ENCODE measurements at places on chromosomes 6 and 20.

GRCh38 chr6:134575221-134575620 is 257.3 kb upstream of the SGK1 start:
- no peak overlapping the region for H3K4me3 ChIP-seq
- H3K4me1 ChIP-seq: peaks cover 8% of the 10 kb centered on the region
- peaks cover 6% of the 10 kb centered on the region for H3K36me3 ChIP-seq
- no peak for DNase-seq
- no peak overlapping the region for H3K27ac ChIP-seq

- H3K4me1 ChIP-seq: peaks cover 21% of the 10 kb centered on the region
- peaks cover 3% of the 10 kb centered on the region for H3K27me3 ChIP-seq
- H3K27ac ChIP-seq: no peak overlapping the region
- DNase-seq: no peak
Measured at GRCh38 chr6:129872586-129872985, 11.5 kb upstream of the TMEM244 start.

DNA sequence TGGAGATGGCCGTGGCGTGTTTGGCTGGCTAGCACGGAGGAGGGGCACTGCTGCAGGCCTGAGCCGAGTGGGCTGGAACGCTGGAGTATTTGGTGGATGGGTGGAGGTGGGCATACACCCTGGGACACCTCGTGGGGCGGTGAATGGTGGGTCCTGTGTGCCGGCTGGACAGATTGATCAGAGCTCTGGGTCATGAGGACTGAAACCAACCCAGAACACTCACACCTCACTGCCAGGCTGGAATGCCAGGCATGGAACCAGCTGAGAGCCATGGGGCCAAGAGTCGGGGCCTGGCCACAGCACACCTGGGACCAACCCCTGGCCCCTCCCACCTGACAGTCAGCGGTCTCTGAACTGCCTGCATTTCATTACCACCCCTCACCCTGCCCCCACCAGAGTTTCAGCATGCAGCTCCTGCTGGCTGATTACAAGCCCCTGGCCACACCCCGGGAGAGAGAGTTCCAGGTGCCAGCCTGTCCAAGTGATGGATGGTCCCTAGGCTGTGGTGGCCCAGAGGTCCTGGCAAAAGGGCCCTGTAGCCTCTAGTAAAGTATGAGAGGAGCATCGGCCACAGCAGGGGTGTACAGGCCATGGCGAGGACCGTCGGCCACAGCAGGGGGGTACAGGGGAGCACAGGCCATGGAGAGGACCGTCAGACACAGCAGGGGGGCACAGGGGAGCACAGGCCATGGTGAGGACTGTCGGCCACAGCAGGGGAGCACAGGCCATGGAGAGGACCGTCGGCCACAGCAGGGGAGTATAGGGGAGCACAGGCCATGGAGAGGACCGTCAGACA is 3.3 kb downstream of the NPBWR2 start:
- H3K27me3 ChIP-seq: peaks cover 20% of the 10 kb centered on the region
- H3K27ac ChIP-seq: no peak overlapping the region
- no peak overlapping the region for H3K4me3 ChIP-seq
- peaks cover 6% of the 10 kb centered on the region for H3K4me1 ChIP-seq
- no peaks in the 10 kb centered on the region for H3K36me3 ChIP-seq
- DNase-seq: no peak

DNA sequence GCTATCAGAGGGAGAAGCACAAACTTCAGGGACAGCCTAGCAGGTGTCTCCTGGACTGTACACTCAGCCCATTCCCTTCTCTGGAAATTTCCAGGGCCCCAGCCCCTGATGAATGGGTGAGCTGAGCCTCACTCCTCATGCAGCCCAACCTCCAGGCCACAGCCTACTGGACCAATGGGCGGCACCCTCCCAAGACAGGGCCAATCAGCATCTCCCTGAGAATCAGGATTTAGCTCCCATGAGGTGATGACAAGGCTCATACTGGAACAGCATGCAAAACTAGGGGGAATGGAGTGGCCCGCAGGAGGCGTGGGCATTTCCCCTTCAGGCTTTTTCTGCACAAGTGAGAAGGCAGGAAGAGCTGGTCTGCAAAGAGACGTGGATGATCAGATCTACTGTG is 29.0 kb downstream of the NFATC2 start:
- H3K4me1 ChIP-seq: peaks cover 81% of the 10 kb centered on the region
- no peaks in the 10 kb centered on the region for H3K27me3 ChIP-seq
- peaks cover 92% of the 10 kb centered on the region for H3K36me3 ChIP-seq
- no peak for DNase-seq
- H3K4me3 ChIP-seq: no peak overlapping the region

- H3K36me3 ChIP-seq: no peaks in the 10 kb centered on the region
- no peaks in the 10 kb centered on the region for H3K4me1 ChIP-seq
- H3K4me3 ChIP-seq: no peak overlapping the region
- no peak overlapping the region for H3K27ac ChIP-seq
- DNase-seq: no peak
Measured at GRCh38 chr6:47231151-47231550, 78.6 kb downstream of the TNFRSF21 start.

DNA sequence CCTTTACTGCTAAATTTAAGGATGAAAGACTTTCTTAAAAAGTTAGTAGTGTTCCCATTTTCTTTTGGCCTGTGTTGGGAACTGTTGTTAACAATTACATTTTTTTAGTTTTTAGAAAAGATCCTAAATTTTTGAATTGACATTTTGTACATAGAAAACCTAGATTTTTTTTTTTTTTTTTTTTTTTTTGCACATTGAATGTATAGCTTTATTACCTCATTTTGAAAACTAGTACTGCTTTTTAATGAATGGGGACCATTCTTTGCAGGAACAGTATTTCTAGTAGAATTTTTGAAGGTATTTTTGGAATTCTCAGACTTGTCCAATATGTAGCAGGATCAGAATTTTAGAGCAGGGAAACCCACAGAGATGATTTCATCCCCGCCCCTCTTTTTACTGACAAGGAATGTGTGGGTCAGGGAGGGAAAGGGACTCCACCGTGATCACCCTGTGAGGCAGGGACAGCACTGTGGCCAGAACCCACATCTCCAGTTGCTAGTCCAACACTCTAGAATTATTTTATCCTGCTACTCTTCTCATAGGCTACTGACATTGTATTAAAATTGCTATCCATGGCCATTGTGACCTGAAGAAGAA is 154.4 kb upstream of the SUPT3H start:
- no peaks in the 10 kb centered on the region for H3K27me3 ChIP-seq
- H3K4me1 ChIP-seq: peaks cover 18% of the 10 kb centered on the region
- H3K4me3 ChIP-seq: no peak overlapping the region
- H3K27ac ChIP-seq: no peak overlapping the region

- H3K4me1 ChIP-seq: no peaks in the 10 kb centered on the region
- peaks cover 4% of the 10 kb centered on the region for H3K27me3 ChIP-seq
- H3K27ac ChIP-seq: no peak overlapping the region
- no peak for DNase-seq
- H3K36me3 ChIP-seq: peaks cover 3% of the 10 kb centered on the region
Measured at GRCh38 chr6:118344014-118344670, 204.0 kb upstream of the PLN start.

DNA sequence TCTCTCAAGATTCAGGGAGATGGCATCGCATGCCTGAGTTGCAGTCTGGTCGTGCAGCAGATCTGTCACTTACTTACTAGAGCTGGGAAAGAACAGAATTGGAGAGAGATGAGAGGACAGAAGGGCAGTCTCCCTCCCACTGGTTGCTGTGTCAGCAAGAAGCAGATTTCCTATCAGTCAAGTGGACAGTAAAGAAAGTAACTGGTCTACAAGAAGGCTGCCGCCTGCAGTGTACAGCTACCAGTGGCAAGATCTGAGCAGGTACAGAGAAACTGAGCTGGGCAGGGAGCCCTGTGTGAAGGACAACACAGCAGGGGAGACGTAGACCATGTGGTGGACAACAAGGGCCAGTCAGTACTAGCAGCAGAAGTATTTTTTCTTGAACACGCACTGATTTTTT is 49.5 kb upstream of the PCSK2 start:
- H3K4me1 ChIP-seq: no peaks in the 10 kb centered on the region
- H3K27me3 ChIP-seq: no peaks in the 10 kb centered on the region
- H3K4me3 ChIP-seq: no peak overlapping the region
- DNase-seq: no peak

DNA sequence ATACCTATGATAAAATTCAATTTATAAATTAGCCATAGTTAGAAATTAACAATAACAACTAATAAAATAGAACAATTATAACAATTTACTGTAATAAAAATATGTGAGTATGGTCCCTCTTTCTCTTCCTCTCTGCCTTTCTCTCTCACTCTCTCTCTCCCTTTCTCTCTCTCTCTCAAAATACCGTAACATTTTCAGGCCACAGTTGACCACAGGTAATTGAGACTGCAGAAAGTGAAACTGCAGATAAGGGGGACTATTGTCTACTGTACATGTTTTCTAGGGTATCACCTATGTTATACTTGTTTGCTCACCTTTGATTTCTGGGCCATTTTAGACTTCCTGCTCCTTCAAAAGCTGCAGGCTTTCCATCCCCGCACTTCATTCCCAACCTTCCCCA is 46.8 kb downstream of the LY86 start:
- peaks cover 4% of the 10 kb centered on the region for H3K36me3 ChIP-seq
- no peak for DNase-seq
- H3K4me3 ChIP-seq: no peak overlapping the region
- H3K4me1 ChIP-seq: peaks cover 37% of the 10 kb centered on the region
- peaks cover 9% of the 10 kb centered on the region for H3K27me3 ChIP-seq
- H3K27ac ChIP-seq: no peak overlapping the region

DNA sequence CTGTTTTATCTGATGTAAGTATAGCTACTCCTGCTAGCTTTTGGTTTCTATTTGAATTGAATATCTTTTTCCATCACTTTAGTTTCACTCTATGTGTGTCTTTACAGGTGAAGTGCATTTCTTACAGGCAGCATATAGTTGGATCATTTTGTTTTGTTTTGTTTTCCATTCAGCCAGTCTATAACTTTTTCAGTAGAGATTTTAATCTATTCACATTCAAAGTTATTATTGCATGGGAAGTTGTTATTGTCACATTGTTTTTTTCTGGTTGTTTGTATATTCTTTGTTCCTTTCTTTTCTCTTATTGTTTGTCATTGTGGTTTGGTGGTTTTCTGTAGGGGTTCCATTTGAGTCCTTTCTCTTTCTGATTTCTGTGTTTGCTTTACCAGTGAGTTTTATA is 151.2 kb downstream of the PDE10A start:
- no peak overlapping the region for H3K4me3 ChIP-seq
- no peaks in the 10 kb centered on the region for H3K27me3 ChIP-seq

DNA sequence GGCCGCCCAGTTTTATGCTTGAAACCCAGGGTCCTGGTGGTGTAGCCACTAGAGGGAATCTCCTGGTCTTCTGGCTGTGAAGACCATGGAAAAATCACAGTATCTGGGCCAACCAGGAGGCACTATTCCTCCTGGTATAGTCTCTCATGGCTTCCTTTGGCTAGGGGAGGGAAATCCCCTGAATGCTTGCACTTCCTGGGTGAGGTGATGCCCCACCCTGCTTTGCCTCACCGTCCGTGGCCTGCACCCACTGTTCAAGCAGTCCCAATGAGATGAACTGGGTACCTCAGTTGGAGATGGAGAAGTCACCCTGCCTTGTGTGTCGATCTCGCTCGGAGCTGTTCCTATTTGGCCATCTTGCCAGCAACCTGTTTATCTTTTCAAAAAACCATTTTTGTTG is 10.1 kb upstream of the ZNF337 start:
- peaks cover 50% of the 10 kb centered on the region for H3K36me3 ChIP-seq
- no peak overlapping the region for H3K4me3 ChIP-seq
- peak overlapping the region; percentile 36 for H3K27ac ChIP-seq
- DNase-seq: peak; percentile 50
- H3K27me3 ChIP-seq: peaks cover 6% of the 10 kb centered on the region

- no peak overlapping the region for H3K27ac ChIP-seq
- H3K4me3 ChIP-seq: no peak overlapping the region
- H3K27me3 ChIP-seq: no peaks in the 10 kb centered on the region
- no peaks in the 10 kb centered on the region for H3K36me3 ChIP-seq
Measured at GRCh38 chr6:45979311-45979710, 36.3 kb downstream of the CLIC5 start.

DNA sequence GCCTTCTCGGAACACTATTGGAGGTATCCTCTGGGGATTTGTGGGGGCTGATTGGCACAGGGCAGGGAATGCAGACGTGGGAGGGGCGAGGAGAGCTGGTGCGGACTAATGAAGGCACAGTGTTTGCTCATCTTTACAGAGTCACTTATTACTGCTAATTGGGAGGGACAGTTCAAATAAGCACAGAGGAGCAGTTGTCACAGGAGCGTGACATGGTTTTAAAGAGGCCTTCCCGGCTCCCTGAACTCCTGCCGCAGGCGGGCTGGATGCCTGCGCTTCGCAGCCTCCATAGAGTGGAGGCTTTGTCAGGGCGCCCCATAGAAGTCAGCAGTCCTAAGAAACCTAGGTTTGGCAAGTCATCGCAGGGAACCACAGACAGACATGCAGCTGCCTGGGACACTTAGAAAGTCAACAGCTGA is 149.6 kb downstream of the LINC00237 start:
- no peaks in the 10 kb centered on the region for H3K36me3 ChIP-seq
- H3K27me3 ChIP-seq: peaks cover 3% of the 10 kb centered on the region
- no peaks in the 10 kb centered on the region for H3K4me1 ChIP-seq
